H7 (cell line): ENCODE measurements at places on chromosomes 16 and 17.

DNA sequence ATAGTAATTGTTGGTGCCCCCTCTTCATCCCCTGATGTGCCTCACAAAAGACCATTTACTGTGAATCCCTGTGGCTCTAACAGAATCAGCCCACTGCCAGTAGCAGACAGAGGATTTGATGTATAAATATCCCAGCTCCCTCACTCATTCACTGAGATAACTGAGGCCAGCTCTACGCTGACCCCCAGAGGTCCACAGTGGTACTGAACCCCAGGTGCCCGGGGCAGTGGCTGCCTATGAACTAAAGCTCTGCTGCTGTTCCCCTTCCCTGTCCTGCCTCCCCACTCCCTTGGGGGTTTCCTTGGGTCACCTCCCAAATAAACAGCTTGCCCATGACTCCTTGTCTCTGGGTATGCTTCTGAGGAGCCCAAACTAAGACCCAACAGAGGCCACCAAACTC, 295.8 kb downstream of the FOXL1 start:
- peak; percentile 87 for DNase-seq

DNA sequence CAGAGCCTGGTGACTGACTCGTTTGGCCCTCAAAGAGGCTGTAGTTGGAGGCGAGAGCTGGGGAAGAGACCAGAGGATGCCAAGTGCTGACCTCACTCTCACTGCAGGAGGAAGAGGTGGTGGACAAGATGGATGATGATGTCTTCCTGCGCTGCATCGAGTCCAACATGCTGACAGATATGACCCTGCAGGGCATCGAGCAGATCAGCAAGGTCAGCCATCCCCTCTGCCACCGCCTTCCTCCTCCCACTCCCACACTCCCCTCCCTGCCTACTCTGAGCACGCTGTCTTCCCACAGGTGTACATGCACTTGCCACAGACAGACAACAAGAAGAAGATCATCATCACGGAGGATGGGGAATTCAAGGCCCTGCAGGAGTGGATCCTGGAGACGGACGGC, 26.9 kb downstream of the POLR2A start:
- no peak for DNase-seq

DNA sequence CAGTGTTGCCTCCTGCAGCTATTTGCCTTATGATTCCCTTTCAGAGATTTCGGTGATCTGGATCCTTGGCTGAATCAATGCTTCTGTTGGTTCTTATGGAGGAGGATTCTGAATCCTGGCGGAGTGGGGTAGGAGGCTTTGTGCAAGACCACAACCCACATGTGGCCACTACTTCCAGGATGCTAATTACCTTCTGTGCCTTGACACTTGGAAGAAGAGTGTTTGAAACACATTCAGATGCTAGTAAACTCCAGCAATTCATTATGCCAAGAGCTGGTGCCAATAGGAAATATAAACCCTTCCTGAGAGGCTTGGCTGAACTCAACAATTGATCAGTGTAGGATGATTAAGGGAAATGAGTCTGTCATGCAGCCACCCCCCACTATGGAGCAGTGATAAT, 12.1 kb upstream of the NLRP1 start:
- no peak for DNase-seq

DNA sequence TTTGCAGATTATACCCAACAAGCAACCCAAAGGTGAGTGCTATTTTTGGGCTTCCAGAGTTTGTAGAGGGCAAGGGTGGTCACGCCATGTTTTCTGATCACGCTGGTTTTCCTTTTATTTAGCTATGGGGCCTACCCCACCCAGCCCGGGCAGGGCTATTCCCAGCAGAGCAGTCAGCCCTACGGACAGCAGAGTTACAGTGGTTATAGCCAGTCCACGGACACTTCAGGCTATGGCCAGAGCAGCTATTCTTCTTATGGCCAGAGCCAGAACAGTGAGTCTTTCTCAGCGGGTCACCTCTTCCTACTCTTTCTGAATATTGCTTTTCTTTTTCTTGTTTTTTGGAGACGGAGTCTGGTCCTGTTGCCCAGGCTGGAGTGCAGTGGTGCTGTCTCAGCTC, 2.5 kb downstream of the FUS start:
- DNase-seq: no peak
